ENCODE measurements at places on chromosomes 12 and 14. TPM values are rescaled to one million over a fixed set of nuclear protein-coding genes. Genes with fewer than 3 reads are reported as not detected.

GRCh38 chr12:69348162-69348938 is at the start of gene LYZ:
Gene LYZ (plus strand): TSS chr12:69348381. CDS start chr12:69348409, 28 bp downstream.
- no peaks in the 10 kb centered on the region for H3K4me1 ChIP-seq
- no peak for DNase-seq
- no peaks in the 10 kb centered on the region for H3K36me3 ChIP-seq
- H3K27me3 ChIP-seq: peaks cover 5% of the 10 kb centered on the region
- no peak within 1 kb of the TSS for H3K27ac ChIP-seq

- H3K27me3 ChIP-seq: no peaks in the 10 kb centered on the region
- H3K36me3 ChIP-seq: peaks cover 15% of the 10 kb centered on the region
- peak overlapping the region; percentile 80 for H3K4me3 ChIP-seq
- DNase-seq: peak; percentile 42
- peak overlapping the region; percentile 92 for H3K27ac ChIP-seq
Measured at GRCh38 chr14:99188731-99189191, 83.2 kb downstream of the BCL11B start.

- H3K4me3 ChIP-seq: no peak overlapping the region
- H3K27me3 ChIP-seq: peaks cover 6% of the 10 kb centered on the region
- DNase-seq: no peak
- no peaks in the 10 kb centered on the region for H3K36me3 ChIP-seq
Measured at GRCh38 chr12:98296462-98297079, 218.8 kb upstream of the TMPO start.

GPRC5A gene
- 0.20 TPM for total RNA-seq

MAP1LC3B2 gene
- 2.2 TPM for total RNA-seq

GALNT16 gene
- not detected for total RNA-seq

KRT78 gene
- not detected for total RNA-seq

Measured in CD4-positive, CD25-positive, alpha-beta regulatory T cell (primary cell).